ENCODE measurements at places on chromosomes 3 and 15.
A peak's percentile ranks its signal among the peaks of the same experiment; 100 is the strongest.

- no peak for DNase-seq
Measured at GRCh38 chr3:88573472-88573871, 423.7 kb downstream of the C3orf38 start.

DNA sequence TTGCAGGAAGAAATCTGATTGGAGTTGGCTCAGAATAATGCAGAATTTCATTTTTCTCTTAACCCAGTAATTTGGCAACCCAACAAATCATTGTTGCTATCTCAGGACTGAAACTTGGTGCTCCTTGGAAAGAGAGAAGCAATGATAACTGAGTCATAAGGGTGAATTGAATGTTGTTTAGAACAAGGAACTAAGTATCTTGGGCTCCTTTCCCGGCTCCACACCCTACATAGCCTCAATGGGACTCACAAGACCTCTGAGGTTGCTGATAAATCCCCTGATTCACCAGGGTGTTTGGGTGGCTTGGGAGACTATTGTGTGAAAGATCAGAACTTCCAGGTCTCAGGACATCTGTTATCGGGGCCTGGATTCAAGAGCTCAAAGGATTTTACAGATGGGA is 7.8 kb upstream of the RAB8B start:
- DNase-seq, result no peak

DNA sequence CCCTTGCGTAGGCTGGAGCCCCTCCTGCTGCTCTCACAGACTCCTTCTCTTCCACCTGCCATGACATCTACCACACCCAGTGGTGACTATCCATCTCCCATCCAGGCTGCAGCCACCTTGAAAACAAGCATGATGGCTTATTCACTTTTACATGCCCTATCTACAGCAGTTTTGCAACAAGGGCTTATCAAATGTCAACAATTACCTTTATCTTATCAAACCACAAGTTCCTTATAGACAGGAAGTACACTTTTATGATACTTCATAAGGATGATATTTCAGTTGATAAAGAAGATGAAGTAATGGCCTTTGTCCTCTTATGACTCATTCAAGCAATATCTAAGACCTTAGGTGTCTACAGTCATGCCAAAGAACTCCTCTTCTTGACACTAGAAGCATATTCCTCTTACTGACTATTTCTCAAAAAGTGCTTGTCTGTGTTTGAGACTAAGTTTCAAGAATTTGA is 125.3 kb upstream of the SPRED1 start:
- no peak for DNase-seq

- DNase-seq, result no peak
Measured at GRCh38 chr3:53243785-53244184, 12.0 kb downstream of the TKT start.

- DNase-seq, result no peak
Measured at GRCh38 chr3:35565048-35565447, 74.3 kb upstream of the ARPP21 start.

GRCh38 chr15:90022345-90022744 is 21.2 kb downstream of the ZNF710 start:
- no peak for DNase-seq

DNA sequence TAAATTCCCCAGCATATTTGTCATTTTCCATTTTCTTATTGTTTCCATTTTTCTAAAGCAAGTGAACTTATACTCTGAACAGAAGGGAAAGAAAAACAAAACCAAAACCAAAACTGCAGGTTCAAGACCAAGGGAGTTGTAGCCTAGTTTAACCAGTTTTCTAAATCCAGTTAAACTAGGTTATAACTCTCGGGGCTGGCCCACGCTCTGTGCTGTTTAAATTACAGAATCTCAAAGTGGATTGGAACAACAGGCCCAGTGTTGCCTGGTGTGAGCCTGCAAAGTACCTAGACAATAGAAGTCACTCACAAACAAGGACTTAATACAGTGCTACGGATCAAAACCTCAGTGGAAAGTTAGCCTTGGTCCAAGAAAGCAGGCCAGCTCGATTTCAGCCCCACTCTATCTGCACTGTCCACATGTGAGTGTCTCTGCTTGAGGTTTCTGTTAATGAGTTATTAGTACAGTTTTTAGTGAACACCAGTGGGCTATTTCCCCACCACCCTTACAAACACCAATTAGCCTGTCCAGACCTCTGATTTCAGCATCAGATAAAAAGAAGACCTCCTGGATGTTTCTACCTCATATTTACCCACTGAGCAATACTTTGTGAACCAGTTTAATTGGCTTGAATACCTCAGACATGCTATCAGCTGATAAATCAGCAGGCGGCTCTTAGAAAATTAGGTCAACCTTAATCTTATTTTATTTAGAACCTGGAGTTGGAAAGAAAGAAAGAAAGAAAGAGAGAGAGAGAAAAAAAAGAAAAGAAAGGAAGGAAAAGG is 93.8 kb upstream of the PDZRN3 start:
- DNase-seq, result no peak

DNA sequence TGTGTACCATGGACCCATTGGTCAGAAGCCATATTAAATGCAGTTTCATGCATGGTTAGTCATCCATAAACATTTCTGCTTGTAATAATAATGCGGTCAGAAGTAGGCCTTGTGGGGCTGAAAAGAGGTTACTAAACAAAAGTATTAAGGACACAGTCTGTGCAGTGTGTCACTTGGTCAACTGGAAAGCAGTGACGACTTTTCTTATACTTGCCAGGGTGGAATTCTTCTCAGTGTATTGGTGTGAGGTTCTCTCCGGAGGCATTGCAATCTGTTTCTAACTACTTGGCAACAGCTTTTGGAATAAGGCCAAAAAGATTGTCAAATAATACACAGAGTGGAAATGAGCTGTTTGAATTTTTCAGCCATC is 46.8 kb downstream of the CHL1 start:
- no peak for DNase-seq

- no peak for DNase-seq
Measured at GRCh38 chr15:67840749-67841512, 1.1 kb upstream of the RNU6-1 start.

GRCh38 chr3:14520967-14521366 is 19.2 kb downstream of the GRIP2 start:
- DNase-seq, result no peak

DNA sequence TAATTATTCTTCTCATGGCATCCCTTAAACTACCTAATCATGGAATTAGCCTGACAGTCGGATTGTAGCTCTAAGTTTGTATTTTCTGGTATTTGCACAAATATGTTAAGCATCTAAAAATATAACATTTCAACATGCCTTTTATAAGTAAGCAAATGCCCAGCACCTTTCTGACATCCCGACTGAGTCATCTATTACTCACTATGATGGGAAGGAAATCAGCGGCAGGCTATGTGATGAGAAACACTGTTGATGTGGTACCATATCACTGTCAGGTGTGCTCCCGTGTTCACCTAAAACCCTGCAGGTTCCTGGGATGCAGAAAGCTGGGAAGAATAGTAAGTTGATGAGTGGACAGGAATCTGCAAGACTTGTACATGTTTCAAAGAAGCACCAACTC is 367.8 kb upstream of the IL12A start:
- no peak for DNase-seq

DNA sequence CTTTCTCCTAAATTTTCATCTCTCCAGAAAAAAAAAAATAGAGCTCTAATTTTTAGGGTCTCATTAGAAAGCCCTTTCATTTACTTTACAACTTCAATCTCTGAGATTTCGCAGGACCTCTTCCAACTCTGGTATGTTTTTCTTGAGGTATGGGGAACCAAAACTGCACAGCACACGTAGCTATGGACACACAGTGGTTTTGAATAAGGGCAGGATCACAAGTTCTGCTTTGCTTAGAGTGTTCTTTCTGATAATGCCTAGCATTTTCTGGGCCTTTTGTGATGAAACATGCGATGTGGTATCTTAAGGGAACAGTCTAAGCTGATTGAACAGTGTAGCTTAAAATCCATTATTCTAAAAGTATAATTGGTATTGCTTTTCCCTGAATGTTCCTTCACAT is 25.3 kb downstream of the ZNF592 start:
- DNase-seq, result no peak

- no peak for DNase-seq
Measured at GRCh38 chr15:38440353-38441129, 13.4 kb upstream of the FAM98B start.

DNA sequence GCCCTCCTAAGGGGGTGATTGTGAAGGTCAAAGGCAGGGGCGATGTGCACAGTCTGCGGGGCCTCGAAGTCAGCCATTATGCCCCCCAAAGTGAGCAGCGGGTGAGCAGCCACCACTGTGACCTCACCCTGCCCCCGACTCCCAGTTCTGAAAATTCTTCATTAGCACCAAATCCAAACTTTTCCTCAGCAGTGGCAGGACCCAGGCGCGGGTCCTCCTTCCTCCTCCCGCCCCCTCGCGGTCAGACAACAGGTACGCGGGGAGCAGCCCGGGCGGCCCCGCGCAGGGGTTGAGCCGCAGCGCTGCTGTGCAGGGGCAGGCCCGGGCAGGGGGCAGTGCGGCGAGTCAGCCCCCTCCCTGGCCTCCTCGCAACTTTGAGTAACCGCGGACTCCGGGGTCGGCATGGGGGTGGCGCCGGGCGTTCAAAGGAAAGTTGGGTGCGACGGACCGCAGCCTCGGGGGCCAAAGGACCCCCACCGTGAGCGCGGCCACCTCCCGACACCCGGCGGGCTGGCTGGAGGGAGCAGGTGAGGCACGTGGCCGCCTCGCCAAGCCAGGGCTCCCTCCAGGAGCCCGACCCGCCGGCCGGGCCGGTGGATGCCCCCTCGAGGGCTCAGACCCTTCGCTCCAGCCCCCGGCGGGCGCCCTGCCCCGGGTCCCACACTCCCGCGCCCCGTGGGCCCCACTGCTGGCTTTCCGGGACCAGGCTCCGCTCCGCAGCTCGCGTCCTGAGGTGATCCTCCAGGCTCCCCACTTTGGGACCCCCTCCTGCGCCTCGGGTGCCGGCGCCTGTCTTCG is 49.4 kb upstream of the CCDC174 start:
- no peak for DNase-seq

DNA sequence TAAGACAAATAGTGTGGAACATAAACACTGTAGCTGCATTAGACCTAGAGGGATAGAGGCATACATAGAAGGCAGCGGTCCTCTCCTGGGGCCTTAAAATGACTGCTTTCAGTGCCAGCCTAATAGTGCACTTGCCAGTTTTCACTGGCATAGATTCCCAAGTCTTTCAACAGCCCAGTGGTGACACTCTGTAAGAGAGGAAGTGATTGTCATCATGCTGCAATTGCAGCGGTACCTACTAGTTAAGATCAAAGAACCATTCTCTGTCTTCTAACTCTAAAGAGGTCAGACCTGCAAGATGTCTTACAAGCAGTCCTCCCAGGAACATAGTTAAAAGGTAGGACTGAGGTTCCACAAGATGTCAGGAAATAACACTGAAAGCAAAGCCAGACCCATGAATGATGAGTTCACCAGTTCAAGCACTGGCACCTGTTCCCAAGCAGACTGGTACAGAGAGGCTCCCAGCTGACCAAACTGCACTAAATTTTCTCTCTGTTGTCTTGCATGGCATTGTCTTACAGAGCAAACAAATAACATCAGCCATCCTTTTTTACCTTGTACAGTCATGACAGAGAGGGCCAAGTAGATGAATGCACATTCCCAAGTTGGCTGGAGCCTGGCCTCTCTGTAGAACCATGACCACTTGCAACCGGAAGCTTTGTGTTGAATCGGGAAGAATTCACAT is 100.5 kb upstream of the SKOR1 start:
- no peak for DNase-seq

DNA sequence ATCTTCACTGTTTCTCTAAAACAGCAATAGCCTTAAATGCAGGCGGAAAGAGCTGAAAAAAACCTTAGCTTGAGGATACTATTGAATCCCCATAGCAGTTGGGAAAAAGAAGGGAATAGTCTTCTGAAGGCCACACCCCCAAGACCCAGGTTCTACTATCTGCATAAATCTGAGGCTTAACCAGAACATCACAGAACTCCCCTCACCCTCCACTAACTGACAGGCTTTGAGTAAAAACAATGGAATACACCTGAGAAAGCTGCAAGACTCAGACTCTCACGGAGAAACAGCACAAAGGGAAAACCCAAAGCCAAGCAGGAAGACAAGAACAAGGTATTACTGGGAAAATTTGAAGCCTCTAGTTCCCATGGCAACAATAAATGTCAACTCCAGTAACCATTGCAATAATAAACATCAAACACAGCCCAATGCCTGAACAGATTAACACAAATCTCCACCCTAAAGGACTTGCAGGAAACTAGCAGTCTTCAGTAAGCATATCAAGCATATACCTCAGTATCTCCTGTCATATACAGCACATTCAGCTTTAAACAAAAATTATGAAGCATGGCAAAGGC is 56.4 kb downstream of the TMCC1 start:
- no peak for DNase-seq

- DNase-seq, result no peak
Measured at GRCh38 chr3:22308871-22309270, 557.9 kb upstream of the ZNF385D start.

- DNase-seq, result no peak
Measured at GRCh38 chr3:149277331-149277813, 55.7 kb upstream of the CP start.

DNA sequence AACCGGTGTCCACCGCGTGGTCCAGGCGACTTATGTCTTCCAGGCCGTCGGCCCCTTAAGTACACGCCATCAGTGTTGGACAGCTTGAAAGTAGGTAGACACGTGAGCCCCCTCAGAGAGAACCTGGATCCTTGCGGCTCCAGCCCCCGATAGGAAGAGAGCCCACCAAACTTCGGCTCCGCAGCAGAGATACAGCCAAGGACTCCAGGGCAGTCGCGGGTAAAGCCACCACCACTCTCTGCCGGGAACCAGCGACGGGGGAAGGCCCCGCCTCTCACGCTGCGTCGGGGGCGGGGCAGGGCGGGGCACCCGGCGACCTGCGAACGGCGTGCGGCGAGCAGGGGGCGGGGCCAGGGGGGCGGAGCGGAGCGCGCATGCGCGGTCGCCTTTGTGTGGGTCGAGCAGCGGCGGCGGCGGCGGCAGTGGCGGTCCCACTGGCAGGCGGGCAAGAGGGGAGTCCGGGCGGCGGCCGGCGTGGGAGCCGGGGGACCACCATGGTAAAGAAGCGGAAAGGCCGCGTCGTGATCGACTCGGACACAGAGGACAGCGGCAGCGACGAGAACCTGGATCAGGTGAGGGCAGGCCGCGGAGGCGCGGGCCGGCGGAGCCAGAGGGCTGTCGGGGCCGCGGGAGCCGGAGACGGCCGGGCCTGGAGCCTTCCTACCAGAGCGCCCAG is at the start of gene RTF1:
Gene RTF1, plus strand, starts transcription at position 354 of the 676 bp plus-strand sequence. Its CDS starts 21 bp downstream, at position 375.
- DNase-seq, result peak; percentile 98

GRCh38 chr3:46228260-46229242 is 13.7 kb upstream of the CCR3 start:
- no peak for DNase-seq

DNA sequence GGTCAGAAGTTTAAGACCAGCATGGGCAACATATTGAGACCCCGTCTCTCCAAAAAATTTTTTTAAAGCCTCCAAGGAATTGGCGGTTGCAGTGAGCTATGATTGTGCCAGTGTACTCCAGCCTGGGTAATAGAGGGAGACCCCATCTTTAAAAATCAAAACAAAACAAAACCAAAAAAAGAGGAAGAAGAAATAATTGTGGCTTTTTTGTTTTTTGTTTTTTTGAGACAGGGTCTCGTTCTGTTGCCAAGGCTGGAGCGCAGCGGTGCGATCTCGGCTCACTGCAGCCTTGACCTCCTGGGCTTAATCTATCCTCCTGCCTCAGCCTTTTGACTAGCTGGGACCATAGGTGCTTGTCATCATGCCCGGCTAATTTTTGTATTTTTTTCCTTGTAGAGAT is 4.5 kb upstream of the SLC30A4 start:
- no peak for DNase-seq

Measured in Right ventricle myocardium superior (tissue), 1 donor.